ENCODE measurements at places on chromosomes 2 and 18.

- DNase-seq, result no peak
Observed at GRCh38 chr2:60391649-60392375, 161.6 kb downstream of the BCL11A start.

DNA sequence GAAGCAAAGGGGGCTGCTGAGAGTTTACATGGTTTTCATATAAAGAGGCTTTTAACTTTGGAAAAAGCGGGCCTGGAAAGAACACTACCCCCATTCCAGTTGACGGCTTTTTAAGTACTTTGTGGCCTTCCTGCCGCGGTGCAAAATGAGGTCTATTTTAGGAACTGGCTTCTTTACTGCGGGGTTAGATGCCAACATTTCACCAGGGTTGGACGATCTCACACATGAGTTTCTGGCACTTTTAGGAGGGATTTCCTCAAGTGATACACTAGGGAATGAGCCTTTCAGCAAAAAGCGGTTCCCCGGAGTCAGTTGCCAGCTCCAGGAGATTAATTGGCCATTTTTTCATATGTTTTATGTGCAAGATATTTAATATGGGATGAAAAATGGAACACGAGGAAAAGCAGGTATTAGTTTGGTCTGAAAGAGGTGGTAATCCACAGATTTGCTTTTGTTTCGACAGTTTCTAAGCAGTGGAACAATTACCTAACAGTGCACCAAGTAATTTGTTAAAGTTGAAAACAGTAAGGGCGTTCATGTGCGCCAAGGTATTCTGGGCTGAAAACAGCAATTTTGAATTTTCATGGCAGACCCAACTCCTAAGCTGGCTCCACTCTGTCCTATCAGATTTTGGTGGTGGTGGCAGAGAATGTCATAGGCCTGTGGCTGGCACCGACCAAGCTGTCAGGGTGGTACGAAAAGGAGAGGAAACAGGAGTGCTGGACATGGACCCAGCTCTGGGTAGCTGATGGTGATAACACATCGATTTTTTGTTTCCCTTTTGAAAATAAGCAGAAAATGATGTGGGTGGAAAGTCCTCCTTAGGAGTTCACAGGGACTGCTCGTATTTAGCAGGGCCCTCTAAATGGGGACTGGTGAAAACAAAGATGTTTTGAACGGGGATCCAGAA lies 55.6 kb upstream of the FZD5 start:
- no peak for DNase-seq

DNA sequence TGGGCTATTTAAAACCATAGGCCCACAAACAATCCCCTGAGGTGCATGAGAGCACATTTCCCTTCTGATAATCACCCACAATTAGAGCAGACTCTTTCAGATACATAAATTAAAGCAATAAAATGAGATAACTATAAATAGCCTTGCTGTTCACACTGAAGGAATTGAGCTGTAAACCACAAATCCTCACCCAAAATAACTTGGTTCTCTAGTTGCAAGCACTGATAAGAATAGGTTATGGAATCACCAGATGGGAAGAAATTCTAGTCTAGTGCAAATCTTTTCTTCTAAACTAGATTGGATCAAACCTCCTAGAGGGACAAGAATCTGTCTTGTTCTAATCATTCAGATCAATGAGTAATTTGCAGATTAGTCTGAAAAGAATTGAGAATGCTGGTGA lies 64.6 kb downstream of the NAB1 start:
- DNase-seq, result no peak

DNA sequence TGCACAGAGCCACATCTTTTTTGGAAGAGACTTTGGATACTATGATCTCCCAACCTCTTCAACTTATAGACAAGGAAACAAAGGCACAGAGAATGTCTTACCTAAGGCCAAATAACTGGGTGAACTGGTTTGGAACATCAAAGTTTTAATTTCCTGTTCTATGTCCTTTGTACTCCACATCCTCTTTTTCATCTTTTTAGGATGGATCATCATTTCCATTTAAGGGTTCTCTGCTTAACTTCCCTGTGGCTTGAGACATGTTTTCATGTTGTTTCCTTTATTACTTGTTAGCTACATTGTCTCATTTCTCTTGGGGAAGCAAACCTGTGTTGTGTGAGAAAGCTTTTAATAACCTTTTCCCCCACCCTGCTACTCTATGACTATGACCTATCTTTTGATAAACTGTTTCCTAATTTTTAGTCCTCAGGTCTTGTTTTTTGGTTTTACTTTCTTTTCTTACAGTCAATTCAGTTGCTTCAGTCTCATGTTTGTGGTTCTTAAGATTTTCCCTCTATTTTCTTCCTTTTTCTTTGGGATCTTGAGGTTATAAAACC lies 22.5 kb upstream of the RMND5A start:
- DNase-seq, result no peak

DNA sequence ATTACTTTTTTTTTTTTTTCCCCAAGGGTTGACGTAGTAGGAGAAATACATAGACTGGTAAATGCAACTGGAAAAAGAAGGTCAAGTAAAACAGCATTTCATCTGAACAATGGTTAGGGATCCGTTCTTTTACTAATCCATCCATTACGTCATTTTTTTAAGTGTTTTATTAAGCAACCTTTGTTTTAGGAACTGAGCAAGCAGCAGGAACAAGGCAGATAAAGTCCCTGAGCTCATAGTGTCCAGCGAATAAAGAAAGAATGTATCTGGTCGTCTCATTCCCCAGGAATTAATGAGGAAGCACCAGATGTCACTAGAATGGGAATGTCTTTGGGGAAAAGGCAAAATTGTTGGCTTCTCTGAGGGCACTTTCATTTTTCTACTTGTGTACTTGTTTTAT lies 842.4 kb downstream of the TDRD15 start:
- DNase-seq, result no peak

- no peak for DNase-seq
Observed at GRCh38 chr2:43001787-43002468, 209.5 kb upstream of the HAAO start.

Data from NCI-H524 (cell line).